Cardiac septum (tissue), 1 donor: ENCODE measurements at places on chromosomes 2 and 18. TPM values are rescaled to one million over a fixed set of nuclear protein-coding genes. Genes with fewer than 3 reads are reported as not detected.

Gene AFF3
- 6.7 TPM for total RNA-seq

Gene EFR3B
- 8.9 TPM for total RNA-seq

Gene DIPK1C
- total RNA-seq: 5.9 TPM

Gene LBX2
- total RNA-seq: 0.51 TPM

Gene TFCP2L1
- 0.03 TPM for total RNA-seq

Gene ANAPC1
- total RNA-seq: 21.1 TPM
